ENCODE measurements at places on chromosomes 2 and 18.

GRCh38 chr18:24181806-24182205 lies 42.9 kb downstream of the CABYR start:
- DNase-seq: peak; percentile 44

DNA sequence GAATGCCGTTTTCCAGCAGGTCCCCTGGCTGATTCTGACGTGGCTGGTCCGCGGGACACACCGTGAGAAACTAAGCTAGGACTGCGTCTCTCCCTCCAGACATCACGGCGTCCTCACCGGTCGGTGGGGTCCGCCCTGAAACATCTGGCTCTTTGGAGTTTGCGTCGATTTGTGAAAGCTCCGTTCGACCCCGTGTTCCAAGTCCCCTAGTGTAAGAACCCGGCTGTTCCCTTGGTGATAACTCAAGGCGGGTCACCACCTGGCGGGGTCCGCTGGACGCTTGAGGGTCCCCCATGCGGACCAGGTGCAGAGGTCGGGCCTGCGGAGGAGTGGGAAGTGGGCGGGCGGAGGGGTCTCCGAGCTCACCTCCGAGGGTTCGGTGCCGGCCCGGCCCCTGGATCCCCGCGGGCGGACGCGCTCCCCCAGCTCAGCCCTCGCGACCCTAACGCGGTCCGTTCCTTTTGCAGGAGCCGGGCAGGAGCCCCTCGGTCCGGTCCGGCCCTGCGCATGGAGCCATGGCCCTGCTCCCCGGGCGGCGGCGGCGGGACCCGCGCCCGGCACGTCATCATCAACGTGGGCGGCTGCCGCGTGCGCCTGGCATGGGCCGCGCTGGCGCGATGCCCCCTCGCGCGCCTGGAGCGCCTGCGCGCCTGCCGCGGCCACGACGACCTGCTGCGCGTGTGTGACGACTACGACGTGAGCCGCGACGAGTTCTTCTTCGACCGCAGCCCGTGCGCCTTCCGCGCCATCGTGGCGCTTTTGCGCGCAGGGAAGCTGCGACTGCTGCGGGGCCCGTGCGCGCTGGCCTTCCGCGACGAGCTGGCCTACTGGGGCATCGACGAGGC lies 65.6 kb downstream of the KCNG2 start:
- no peak for DNase-seq

GRCh38 chr18:26419746-26420145 lies 128.6 kb downstream of the KCTD1 start:
- DNase-seq: peak; percentile 33

DNA sequence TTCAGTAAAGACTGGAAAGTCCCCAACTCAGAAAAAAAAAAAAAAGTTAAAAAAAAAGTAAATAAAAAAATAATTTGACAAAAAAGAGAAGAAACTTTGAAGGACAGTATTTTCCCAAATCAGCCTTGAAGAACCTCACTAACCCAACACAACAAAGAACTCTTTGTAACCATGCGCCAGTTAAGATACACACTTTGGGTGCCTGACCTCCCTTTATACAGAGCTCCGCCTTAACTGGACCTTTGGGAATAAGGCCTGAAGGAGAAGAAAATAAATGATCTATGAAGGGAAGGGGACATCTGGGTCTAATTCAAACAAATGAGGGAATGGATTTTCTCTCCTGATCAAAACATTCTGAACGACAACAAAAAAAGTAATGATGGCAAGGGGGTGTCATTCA lies 2.2 kb upstream of the GFPT1 start:
- DNase-seq: no peak

DNA sequence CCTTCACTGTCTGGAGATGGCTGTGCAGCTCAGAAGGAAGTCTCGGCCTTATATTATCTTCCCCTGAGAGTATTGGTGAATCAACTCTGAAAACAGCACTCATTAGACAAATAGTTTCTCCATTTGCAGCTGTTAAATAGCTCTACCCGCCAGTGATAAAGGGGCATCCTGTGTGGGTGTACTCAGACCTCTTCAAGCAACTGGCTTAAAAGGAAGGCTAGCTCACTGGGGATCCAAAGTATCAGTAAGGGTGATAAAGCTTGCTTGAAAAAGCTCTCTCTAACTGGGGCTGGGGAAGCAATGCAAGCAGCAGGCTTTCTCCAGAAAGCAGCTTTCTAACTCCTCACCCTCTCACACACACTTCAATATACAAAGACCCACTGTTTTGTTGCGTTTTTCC lies 64.9 kb upstream of the PSMD14 start:
- no peak for DNase-seq

GRCh38 chr2:70115646-70116442 lies 28.6 kb downstream of the PCBP1 start:
- DNase-seq: no peak

DNA sequence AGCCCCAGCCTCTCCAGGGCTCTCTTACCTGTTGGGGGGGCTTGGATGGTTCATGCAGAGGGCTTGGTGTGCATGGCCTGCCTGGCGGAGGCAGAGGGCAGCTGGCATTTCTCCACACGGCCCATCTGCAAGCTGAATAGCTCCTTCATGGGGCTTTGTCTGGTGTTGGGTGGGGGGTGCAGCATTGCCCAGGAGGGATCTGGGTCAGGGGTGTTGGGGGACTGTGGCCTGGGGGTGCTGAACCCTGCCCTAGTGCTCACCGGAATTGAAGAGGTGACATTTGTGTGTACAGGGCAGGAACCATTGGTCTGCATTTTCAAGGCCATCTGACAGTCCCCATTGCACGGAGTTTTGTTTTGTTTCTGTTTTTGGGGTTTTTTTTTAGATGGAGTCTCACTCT lies 58.8 kb upstream of the HAAO start:
- no peak for DNase-seq

DNA sequence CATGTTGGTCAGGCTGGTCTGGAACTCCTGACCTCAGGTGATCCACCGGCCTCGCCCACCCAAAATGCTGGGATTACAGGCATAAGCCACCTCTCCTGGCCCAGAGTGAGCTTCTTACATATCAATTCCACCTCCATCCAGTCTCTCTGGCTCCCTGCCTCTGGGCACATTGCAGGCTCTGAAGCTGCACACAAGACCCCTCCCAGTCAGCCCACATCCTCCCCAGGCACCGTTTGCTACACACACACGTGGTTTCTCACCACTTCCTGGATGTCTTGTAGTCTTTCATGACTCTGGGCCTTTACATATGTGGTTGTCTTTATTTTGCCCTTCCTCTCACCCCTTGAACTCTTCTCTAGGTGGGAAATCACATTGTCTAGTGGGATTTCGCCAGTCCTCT lies 64.0 kb upstream of the CABLES1 start:
- peak; percentile 10 for DNase-seq

DNA sequence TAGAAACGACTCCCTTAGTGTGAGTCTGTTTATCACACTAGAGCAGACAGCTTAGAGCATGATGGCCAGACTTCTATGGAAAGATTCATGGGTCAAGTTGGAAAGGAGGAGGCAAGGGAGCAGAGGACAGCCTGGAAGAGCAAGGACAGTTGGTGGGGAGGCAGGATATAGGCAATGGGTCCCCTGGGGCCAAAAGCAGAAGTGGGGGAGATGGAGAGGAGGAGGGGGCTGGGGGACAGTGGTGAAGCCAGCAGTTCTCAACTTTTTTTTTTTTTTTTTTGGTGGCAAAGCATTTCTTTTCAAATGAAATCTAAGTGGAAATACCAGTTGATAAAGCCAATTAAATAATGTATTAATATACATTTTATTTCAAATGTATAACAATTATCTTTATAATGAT lies 197.9 kb downstream of the HRH4 start:
- DNase-seq: no peak

- no peak for DNase-seq
Measured at GRCh38 chr2:128589681-128590080, 271.0 kb upstream of the HS6ST1 start.

DNA sequence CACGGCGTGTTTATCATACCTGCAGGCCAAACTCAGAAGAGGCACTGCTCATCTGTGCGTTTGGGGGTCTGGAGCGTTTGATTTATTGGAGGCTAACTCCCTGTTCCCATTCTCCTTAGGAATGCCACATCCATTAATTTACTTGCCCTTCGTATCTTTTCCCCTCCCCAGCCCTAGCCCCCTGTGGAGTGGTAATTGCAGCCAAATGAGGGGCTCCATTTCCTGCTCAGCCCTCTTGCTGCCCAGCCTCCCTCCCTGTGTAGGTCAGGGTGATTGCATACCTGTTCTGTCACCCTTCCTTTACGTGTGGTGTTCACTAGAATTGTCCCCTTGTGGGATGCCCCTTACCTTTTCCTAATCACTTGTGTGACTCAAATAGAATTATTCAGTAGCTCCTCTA lies 120.4 kb downstream of the MAP3K20 start:
- DNase-seq: no peak
